ENCODE measurements at places on chromosomes 11 and 22. TPM values are rescaled to one million over a fixed set of nuclear protein-coding genes. Genes with fewer than 3 reads are reported as not detected.

Gene MTA2
- polyA plus RNA-seq, result 38.7 TPM

Gene CENPM
- 5.3 TPM for polyA plus RNA-seq

Gene MMP20
- polyA plus RNA-seq, result not detected

- no peak for DNase-seq
Observed at GRCh38 chr11:110856996-110857812, 145.0 kb upstream of the ARHGAP20 start.

- no peak for DNase-seq
Observed at GRCh38 chr22:24189249-24190158, 8.2 kb downstream of the SUSD2 start.

GRCh38 chr22:31124811-31125465, 2.2 kb downstream of the INPP5J start:
- DNase-seq, result no peak

- no peak for DNase-seq
Observed at GRCh38 chr11:100434821-100435641, 252.1 kb upstream of the ARHGAP42 start.

DNA sequence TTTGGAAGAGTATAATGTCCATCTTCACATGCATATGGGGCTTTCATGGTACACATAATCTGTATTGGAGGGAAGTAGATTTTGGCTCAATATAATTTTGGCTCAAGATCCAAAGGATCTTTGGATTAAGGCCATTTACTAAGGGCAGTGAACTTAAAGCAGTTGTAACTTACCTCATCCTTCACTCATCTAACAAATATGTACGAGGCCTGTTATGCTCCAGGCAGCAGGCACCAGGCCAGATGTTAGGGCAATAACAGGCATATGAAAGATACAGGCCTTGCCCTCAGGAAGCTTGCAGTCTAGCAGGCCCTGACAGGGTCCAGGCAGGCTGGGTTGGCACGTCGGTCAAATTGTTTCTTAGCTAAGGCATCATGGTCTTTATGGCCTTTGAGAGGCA, 44.6 kb downstream of the LIF start:
- DNase-seq, result no peak

GRCh38 chr11:125165843-125166763, 1.6 kb downstream of the PKNOX2 start:
- no peak for DNase-seq

GRCh38 chr11:119322360-119322739, 5.4 kb upstream of the MCAM start:
- no peak for DNase-seq

Measured in forelimb muscle (tissue), 1 donor.